ENCODE measurements at places on chromosomes 7 and 10.

GRCh38 chr7:24075426-24075810 lies 208.6 kb upstream of the NPY start:
- no peak for DNase-seq

- no peak for DNase-seq
These were observed 14.6 kb upstream of the DRGX start for GRCh38 chr10:49410365-49411074.

DNA sequence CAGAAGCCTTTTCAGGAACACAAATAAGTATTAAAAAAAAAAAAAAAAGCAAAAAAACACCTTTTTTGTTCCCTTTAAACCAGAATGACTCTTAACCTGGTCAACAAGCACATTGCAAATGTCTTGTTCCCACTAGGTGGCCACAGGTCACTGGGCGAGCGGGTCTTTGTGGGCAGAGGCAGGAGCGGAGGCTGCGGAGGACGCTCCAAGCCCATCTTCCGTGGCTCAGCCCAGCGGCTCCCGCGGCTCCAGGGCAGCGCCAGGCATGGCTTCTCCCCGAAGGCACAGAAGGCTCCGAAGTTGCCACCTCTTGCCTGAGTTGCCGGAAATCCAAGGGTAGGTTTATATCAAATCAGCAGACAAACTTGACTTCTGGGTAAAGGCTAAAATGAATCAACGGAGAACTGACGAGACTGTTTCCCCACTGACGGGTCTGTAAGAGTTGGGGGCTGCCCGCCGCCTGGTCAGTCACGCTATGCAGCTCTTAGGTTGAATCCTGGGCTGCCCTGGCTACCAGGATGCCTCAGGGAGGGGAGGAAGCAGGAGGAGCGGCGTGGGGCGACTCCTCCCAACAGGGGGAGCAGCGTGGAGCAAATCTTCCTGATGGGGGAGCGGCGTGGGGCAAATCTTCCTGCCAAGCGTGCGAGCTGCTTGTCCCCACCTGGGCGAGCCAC lies 144.5 kb downstream of the PTPRN2 start:
- no peak for DNase-seq

GRCh38 chr10:130339911-130340310 lies 203.7 kb downstream of the GLRX3 start:
- DNase-seq, result no peak

DNA sequence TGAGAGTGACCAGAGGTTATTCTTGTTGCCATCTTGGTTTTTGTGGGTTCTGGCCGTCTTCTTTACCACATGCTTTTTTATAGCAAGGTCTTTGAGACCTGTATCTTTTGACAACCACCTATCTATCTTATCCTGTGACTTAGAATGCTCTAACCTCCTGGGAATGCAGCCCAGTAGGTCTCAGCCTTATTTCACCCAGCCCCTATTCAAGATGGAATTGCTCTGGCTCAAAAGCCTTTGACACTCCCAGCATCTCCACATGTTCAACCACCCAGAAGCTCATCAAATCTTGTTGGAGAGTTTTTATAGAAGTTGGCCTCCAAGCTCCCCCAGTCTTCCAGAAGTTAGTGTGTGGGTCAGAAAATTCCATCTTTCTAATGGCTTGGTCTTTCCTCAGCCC lies 464.3 kb upstream of the NRP1 start:
- DNase-seq, result no peak

- no peak for DNase-seq
These were observed 143.0 kb downstream of the PPP1R3A start for GRCh38 chr7:113775804-113776203.

GRCh38 chr10:606762-607544 lies 82.5 kb downstream of the DIP2C start:
- DNase-seq, result no peak

DNA sequence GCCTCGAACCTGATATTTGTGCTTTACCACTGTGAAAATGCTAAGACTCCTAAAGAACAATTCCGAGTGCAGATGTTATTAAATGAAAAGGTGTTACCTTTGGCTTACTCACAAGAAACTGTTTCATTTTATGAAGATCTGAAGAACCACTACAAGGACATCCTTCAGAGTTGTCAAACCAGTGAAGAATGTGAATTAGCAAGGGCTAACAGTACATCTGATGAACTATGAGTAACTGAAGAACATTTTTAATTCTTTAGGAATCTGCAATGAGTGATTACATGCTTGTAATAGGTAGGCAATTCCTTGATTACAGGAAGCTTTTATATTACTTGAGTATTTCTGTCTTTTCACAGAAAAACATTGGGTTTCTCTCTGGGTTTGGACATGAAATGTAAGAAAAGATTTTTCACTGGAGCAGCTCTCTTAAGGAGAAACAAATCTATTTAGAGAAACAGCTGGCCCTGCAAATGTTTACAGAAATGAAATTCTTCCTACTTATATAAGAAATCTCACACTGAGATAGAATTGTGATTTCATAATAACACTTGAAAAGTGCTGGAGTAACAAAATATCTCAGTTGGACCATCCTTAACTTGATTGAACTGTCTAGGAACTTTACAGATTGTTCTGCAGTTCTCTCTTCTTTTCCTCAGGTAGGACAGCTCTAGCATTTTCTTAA lies 47.7 kb downstream of the MINPP1 start:
- DNase-seq, result no peak

DNA sequence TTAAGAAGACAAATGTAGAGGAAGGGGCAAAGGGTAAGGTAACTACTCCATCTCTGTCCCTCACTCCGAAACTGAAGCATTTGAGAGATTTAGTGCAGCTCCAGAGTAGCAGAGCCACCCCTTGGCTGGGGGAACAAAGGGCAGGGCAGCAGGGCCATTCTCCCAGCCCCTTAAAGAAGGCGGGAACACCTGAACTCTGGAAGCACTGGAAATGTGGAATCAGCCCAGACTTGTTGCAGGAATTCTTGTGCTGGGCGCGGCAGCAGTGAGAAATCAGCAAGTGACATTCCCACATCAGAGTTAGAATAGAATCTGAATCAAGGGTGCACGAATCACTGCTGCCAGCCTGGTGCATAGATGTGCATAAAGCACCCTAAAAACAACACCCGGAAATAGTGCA lies 34.4 kb upstream of the GRM8 start:
- DNase-seq, result no peak

DNA sequence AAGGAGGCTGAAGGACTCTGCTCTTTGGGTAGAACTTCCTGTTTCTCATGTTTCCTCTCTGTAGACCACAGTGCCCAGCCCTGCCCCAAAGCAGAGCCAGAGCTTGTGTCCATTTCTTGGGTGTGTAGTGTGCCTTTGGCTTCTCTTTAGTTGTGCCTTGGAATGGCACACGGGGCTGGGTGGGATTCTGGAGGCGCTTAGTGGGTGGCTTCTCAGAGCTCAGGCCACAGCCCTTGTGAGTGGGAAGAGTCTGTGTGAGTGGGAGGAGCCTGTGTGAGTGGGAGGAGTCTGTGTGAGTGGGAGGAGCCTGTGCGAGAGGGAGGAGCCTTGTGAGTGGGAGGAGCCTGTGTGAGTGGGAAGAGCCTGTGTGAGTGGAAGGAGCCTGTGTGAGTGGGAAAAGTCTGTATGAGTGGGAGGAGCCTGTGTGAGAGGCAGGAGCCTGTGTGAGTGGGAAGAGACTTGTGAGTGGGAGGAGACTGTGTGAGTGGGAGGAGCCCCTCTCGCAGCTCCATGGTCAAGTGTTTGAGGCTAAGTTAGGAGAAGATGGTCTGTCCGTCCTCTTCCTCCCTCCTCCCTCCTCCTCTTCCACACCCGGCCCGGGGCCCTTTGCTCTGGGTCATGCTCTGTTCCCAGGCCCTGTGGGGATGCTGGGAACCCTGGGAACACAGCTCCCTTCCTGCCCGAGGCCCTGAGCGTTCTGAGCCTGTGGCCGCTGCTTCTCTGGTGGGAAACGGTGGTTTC lies 153.0 kb downstream of the GRK5 start:
- no peak for DNase-seq

GRCh38 chr7:82527851-82528250 lies 84.3 kb upstream of the CACNA2D1 start:
- DNase-seq, result no peak

DNA sequence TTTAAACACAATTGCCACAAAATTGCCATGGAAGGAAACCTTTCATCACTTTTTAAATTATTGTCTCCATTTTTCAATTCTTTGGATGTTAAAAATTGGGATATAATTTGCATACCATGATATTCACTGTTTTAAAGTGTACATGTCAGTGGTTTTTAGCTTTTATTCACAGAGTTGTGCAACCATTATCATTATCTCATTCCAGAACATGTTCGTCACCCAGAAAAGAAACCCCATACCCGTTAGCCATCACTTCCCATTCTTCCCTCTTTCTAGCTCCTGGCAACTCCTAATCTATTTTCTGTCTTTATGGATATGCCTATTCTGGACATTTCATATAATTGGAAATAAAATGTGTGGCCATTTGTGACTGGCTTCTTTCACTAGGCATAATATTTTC lies 260.3 kb upstream of the FERD3L start:
- DNase-seq, result no peak

DNA sequence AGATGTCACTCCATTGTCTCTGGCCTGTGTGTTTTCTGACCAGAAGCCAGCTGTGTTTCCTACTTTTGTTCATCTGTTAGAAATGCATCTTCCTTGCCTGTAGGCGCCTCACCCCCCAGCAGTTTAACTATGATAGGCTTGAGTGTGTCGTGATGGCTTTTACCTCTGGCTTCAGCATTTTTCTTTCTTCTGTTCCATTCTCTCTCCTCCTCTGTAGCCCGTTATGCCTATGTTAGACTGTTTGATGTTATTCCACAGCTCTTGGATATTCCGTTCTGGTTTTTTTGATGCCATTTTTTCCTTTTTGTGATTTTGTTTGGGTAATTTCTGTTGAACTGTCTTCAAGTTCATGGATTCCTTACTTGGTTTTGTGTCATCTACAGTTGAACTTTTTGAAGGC lies 17.9 kb downstream of the MMP21 start:
- no peak for DNase-seq

DNA sequence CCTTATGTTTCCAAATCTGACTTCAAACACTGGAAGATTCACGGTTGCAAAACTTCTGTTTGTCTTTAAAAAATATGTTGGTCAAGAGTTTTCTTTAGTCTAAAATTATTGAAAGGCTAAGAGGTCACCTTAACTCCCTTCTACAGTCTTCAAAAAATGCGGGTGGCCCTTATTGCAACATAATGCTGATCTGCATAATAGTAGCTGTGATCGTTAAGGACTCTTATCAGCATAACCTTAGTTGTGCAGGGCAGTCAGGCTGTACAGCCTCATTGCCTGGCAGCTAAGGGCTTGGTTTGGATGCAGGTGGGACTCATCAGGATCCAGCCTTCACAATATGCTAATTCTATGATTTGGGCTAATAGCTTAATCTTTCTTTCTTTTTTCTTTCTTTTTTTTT lies 15.0 kb downstream of the KIAA1217 start:
- DNase-seq, result no peak

DNA sequence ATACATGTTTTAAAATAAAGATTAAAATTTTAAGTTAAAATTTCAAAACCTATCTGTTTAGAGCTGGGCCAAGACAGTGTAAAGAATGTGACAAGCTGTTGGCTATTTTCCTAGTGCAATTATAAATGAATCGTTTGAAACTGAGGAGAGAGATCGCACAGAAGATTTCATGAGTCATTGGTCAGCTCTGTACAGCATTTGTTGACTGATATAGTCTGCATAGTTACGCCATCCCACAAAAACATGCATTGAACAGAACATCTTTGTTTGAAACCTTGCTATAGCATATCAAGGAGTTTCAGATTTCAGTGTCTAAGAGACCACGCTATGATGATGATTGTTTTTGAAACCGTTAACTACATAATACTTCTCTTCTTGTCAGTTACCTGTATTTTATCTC lies 1.3 kb upstream of the C10orf67 start:
- no peak for DNase-seq

DNA sequence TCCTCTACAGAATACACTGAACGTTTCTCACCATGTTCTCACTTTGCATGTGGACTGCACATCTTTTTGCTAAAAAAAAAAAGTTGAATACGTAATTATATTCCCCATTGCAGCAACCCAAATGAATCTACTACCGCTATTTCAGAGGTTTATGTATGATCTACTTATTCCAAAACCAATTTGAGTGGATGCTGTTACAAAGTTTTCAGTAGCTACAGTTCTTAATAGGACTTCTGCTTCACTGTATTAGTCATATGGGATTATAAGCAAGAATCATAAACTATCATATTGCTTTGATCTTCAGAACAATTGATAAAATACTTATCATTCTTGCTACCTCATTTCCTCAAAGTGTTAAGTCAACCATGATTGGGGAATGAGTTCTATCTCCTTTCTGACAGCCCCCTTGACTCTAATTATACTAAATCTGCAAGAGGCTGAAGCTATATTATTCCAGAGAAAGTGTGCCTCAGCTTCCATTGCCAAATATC lies 257.0 kb downstream of the PARD3 start:
- no peak for DNase-seq

DNA sequence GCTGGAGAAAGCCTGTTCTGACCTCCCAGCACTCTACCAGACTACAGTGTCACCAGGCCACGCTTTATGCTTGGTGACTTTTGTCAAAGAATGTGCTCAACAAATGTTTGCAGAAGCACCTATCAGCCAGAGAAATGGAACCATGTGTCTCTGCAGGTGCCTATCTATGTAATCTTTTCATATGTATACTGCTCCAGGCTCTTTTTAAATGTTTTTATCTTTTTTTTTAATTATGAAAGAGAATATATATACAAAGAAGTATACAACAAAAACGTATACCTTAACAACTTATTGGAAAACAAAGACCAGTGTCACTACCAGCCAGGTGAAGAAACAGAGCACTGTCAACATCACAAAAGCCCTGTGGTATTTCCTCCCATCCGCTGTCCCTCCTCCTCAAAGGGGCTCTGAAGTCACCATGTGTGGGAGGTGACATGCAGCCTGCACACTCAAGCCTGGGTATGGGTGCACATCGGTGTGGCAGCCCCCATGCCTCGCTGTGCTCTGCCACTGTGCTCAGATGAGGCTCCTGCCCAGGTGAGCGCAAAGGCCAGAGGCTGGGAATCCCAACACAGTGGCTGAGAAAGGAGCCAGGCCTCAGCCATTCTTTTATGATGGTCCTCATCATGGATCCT lies 120.6 kb downstream of the CLEC2L start:
- DNase-seq, result no peak
